Memory B cell (primary cell): ENCODE measurements at places on chromosomes 12 and 14.

DNA sequence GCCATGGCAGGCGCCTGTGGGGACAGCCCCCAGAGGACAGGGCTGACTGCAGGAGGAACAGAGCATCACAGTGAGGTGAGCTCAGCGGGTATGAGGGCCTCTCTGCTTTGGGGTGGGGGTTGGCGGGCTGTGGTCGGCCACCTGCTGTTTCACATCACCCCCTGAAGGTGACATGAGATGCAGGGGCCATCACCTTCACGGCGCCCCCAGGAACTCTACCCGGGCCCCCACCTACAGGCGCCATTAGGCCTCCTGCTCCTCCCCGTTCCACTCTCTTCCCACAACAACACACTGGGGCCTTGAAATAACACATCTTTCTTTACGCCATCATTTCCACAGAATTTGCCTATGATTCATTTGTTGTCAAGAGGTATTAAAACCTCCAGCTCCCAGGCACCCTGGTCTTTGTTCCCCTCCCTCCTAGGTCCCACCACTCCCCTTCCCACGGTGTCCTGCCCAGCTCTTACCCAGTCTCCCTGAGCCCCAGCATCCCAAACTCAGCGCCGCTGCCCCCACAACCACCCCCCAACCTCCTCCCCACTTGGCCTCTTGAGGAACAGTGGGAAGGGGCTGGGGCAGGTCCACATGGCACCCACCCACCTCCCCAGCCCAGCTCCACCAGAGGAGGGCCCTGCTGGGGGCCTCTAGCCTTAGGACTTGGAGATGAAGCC lies 12.7 kb upstream of the HDAC7 start:
- no peak for DNase-seq

DNA sequence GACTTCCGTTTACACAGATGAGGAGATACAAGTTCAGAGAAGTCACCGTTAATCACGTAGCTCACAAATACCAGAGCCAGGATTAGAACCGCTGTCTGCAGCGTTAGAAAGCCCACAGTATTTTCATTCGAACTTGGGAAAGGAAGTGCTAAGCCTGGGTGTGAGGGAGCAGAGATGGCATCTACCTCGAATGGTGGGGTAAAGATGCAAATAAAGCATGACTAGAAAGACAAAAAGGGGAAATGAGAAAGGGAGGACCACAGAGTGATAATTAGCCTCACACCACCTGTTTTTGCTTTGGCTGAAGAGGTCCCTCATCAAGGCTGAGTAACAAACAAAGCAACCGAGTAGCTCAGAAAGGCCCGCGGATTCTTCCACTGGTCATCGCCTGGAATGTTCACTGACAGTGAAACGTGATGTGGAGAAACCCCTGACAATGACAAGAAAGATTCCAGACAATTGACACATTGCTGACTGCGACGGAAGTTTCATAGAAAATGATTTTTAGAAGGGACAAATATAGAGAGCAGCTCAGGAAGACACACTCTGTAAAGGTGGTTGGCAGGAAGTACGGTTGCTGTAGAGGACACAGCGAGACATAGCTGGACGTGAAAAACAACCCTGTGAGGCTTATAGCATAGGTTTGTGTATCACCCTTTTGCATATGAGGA lies 31.5 kb upstream of the BHLHE41 start:
- peak; percentile 60 for DNase-seq

- no peak for DNase-seq
Measured at GRCh38 chr12:52010152-52010622, 3.4 kb downstream of the TAMALIN start.

- no peak for DNase-seq
Measured at GRCh38 chr12:93819050-93819491, 141.9 kb downstream of the CRADD start.

- no peak for DNase-seq
Measured at GRCh38 chr12:92676710-92677109, 26.1 kb upstream of the PLEKHG7 start.

GRCh38 chr14:20331053-20331613 lies 1.9 kb downstream of the CCNB1IP1 start:
- DNase-seq: no peak

DNA sequence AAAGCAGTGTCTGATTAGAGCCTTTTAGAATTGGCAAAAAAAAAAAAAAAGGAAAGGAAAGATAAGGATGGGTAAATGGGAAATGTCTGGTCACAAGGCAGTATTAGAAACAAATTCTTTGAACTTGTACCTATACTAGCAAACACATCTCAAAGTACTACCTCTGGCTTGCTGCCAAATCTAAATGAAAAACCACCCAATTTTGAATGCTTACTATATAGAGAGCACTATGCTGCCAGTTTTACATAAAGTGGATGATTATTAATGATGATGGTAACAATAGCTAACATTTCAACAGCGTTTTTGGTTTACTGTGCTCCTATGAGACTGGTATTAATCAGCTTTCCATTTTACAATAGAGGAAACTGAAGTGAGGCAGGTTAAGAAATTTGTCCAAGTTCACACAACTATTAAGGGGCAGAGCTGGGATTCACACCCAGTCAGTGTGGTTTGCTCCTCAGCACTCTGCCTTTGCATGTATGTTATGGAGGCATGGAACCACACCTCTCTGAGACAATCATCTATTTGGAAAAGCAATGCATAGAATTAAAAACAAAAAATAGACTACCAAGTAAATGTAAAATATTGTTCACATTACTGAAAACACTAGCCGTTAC lies 34.2 kb downstream of the ATP2B1 start:
- no peak for DNase-seq

GRCh38 chr12:64081008-64081404 lies 141.1 kb downstream of the KICS2 start:
- DNase-seq: no peak

DNA sequence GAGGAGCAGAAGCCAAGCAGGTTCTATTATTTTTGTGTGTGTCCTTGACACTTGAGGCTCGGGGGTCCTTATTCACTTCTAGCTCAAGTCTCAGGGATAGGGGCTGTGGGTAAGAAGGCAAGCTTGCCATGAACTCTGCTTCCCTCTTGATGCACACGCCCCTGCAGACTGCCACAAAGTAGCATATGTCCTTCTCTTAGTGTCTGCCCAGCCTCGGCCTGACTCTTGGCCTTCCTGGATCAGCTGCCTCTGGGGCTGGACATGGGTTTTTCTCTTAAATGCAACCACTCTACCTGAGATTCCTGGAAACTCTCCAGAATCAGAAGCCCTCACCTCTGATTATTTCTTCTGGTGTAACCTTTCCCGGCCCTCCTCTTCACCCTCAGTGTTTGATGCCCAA lies 28.2 kb upstream of the PEX5 start:
- no peak for DNase-seq

DNA sequence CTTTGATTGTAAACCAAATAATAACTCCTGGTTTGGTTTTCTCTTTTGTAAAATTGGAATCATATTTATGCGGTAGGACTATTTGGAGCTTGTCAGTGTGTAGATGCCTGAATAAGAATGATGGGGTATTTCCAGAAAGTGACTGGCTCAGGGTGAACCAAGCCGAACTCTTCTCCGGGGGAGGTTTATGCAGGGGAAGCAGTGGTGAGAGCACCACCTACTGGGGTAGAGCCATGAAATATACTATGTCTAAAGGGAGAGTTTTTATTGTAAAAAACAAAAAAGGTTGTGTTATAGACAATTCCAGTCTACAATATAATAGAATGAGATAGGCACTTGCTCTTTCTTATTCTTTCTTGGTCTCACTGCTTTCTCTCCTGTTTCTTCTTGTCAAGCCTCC lies 222.9 kb upstream of the SLC16A7 start:
- DNase-seq: no peak

- DNase-seq: no peak
Measured at GRCh38 chr14:70916799-70917198, 9.5 kb downstream of the PCNX1 start.
